Adipose tissue (tissue), 3 donors: ENCODE measurements at places on chromosomes 4 and X. TPM values are rescaled to one million over a fixed set of nuclear protein-coding genes. Genes with fewer than 3 reads are reported as not detected.

OTC gene
- polyA plus RNA-seq, result 1.0 TPM

DCLK2 gene
- polyA plus RNA-seq, result 3.7 TPM

NPY1R gene
- 9.2 TPM for polyA plus RNA-seq

RHOXF1 gene
- polyA plus RNA-seq, result not detected

HTN1 gene
- not detected for polyA plus RNA-seq

HMGB3 gene
- polyA plus RNA-seq, result 8.3 TPM

TEX11 gene
- polyA plus RNA-seq, result not detected

NLGN4X gene
- 1.0 TPM for polyA plus RNA-seq

PNMA3 gene
- 0.28 TPM for polyA plus RNA-seq

SULT1B1 gene
- polyA plus RNA-seq, result 2.8 TPM

HSD17B13 gene
- 1.6 TPM for polyA plus RNA-seq

AKAP14 gene
- not detected for polyA plus RNA-seq

TCEANC gene
- polyA plus RNA-seq, result 0.97 TPM

DCAF12L2 gene
- not detected for polyA plus RNA-seq

ADH1A gene
- 0.15 TPM for polyA plus RNA-seq

RAB33A gene
- polyA plus RNA-seq, result 0.95 TPM

PTTG2 gene
- not detected for polyA plus RNA-seq

IL9R gene
- polyA plus RNA-seq, result 0.09 TPM

SLC25A5 gene
- polyA plus RNA-seq, result 177 TPM

CT55 gene
- not detected for polyA plus RNA-seq

TLR10 gene
- 0.15 TPM for polyA plus RNA-seq

ARAP2 gene
- polyA plus RNA-seq, result 3.8 TPM

MXRA5 gene
- 2.3 TPM for polyA plus RNA-seq

LPAR4 gene
- polyA plus RNA-seq, result 0.12 TPM

XPNPEP2 gene
- 6.4 TPM for polyA plus RNA-seq

CENPVL2 gene
- polyA plus RNA-seq, result not detected

CXCL11 gene
- not detected for polyA plus RNA-seq

PRR32 gene
- not detected for polyA plus RNA-seq

PFKFB1 gene
- polyA plus RNA-seq, result 2.4 TPM

SLC6A14 gene
- 0.01 TPM for polyA plus RNA-seq

S100P gene
- polyA plus RNA-seq, result 1.2 TPM

ENPEP gene
- 1.4 TPM for polyA plus RNA-seq
